Effector CD4-positive, alpha-beta T cell (primary cell): ENCODE measurements at places on chromosomes 6 and 20.

- DNase-seq, result no peak
Measured at GRCh38 chr6:168033791-168034190, 36.3 kb downstream of the KIF25 start.

- no peak for DNase-seq
Measured at GRCh38 chr6:41488433-41489119, 57.6 kb upstream of the FOXP4 start.

- DNase-seq, result no peak
Measured at GRCh38 chr6:160919723-160920440, 71.7 kb upstream of the MAP3K4 start.

DNA sequence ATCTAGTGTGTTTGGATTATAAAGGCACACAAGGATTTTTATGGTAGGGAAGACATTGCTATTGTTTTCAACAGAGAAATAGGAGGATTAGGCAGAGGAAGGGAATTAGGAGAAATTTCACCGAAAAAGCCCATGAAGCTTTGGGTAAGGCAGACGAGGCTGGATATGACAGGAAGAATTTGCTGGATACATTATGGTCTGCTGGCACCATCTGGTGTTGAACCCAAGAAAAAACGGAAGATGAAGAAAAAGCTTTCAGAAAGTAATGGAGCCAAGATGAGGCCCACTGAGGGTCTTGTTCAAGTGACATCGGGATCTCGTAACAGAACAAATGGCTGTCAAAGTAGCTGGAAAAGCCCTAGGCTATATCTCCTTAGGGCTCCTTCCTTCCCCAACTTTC lies 56.5 kb downstream of the OR2J2 start:
- DNase-seq, result no peak

GRCh38 chr6:1515781-1516180 lies 93.9 kb upstream of the FOXC1 start:
- DNase-seq, result no peak

DNA sequence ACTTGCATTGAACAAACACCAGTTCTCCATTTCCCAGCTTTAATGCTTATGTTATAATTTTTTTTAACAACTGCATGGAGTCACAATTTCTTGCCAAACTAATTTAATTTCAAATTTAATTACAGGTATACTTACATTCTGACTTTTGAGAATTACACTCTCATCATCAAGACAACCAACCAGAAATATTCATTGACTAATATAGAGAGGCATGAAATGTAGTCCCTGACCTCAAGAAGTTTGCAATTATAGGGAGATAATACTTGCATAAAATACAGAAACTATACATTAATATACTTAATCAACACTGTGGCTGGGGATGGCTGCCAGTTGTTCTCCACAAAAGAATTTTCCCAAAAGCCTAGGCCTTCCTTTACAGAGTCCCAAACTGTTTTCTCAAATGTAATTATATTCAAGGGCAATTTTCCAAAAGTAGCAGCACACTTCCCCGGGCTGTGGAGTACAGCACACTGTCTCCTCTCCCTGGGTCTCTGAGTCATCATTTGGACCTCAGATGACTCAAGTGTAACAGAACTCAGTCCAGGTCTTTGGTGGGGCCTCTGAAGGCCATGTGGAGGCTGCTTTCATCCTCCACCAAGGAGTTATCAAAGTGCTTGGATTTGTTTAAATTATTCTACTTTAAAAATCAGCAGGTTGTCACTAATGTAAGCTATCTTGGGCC lies 114.1 kb downstream of the KIF16B start:
- DNase-seq, result no peak

GRCh38 chr20:24403406-24403805 lies 66.0 kb upstream of the SYNDIG1 start:
- DNase-seq, result no peak

GRCh38 chr6:116015983-116016382 lies 44.7 kb downstream of the FRK start:
- DNase-seq, result no peak

GRCh38 chr20:37640600-37641561 lies 52.9 kb upstream of the CTNNBL1 start:
- no peak for DNase-seq

DNA sequence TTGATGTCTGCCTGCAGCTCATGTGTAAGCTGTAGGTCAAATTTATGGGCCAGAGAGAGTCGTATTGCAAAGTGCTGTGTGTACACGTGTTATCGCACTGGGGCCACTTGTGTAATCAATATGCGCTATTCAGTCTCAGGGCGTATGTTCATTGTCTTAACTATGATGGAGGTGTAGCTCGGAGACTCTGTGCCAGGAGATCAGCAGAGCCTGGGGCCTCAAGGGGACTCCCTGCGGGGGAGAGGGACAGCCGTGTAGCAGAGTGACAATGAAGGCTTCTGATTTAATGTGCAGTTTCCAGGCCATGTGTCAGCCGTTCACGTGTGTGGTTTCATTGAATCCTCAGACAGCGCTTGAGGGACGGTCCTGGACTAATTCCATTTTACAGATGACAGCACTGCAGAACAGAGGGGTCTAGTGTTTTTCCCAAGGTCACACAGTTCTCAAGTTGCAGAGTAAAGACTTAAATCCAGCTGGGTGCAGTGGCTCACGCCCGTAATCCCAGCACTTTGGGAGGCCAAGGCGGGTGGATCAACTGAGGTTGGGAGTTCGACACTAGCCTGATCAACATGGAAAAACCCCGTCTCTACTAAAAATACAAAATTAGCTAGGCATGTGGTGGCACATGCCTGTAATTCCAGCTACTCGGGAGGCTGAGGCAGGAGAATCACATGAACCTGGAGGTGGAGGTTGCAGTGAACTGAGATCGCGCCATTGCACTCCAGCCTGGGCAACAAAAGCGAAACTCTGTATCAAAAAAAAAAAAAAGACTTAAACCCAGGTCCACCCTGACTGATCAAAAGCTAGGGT lies 242.5 kb downstream of the PREX1 start:
- DNase-seq, result no peak

DNA sequence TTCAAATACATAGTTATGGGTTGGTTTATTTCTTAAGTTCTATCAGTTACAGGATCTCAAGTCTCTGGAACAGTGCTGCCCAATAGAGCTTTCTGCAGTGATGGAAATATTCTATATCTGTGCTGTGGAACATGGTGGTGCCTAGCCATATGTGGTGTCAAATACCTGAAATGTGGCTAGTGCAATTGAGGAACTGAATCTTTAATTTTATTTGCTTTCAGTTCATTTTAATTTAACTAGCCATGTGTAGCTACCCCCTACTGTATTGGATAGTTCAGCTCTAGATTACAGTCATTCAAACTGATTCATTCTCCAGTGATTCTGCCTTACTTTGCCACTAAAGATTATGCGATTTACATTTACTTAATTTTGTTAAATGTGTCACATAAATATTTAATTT lies 503.2 kb downstream of the CDKAL1 start:
- no peak for DNase-seq

- DNase-seq, result peak; percentile 29
Measured at GRCh38 chr20:43187476-43188233, 2.1 kb downstream of the PTPRT start.

GRCh38 chr6:32327103-32327502 lies 44.6 kb downstream of the TSBP1 start:
- no peak for DNase-seq

DNA sequence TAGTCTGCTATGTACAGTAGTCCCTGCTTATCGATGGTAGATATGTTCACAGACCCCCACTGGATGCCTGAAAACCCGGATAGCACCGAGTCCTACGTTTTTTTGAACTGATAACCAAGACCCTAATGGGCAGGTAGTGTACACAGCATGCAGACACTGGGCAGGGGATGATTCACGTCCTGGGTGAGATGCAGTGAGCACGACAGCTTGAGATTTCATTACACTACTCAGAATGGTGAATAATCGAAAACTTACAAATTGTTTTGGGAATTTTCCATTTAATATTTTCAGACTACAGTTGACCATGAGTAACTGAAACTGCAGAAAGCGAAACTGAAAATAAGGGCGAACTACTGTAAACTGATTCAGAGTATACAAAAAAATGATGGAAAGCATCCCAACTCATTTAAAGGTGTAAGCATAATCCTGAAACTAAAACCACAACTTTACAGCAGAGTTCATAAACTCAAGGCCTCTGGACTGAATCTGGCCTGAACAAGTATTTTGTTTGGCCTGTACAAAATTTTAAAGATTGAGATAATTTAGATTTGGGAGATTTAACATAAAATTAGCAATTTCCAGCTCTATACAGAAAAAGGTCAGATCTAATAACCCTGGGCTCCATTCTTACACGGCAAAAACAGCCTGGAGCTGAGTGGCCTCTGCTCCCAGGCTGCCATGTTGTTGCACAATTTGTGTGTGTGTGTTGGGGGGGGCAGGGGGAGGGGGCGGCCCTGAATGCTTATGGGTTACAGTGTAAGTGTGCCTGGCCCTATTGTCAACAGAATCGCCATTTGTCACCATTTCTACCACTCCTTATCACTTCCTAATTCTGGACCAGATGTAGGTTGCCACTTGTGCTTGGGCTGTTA lies 34.9 kb downstream of the RNF24 start:
- no peak for DNase-seq

- no peak for DNase-seq
Measured at GRCh38 chr20:19073584-19074218, 138.7 kb upstream of the SLC24A3 start.

DNA sequence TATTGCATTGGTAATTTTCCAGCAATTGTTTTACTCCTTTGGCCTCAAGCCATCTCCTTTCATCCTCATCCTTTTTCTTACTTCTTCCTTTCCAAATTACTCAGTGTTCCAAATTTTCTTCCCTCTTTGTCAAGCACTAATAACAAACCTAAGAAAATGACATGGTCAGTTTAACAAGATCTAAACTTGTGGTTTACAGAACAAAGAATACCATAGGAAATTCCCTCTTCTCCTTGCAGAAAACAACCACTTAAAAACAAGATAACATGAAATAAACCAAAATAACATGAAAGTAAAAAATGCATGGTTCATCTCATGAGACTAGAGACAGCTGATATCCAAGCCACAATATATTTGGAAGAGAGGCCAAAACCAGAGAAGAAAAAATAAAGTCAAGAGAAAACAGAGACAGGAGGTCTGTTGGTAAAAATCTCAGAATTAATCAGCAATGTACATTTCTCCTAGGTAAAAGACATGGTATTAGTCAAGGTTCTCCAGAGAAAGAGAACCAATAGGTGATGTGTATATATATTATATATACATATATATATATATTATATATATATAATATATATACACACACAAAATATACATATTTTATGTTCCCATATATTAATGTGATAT lies 51.0 kb upstream of the SENP6 start:
- DNase-seq, result no peak

GRCh38 chr6:119800526-119800925 lies 451.0 kb upstream of the MAN1A1 start:
- DNase-seq, result no peak

GRCh38 chr6:135281964-135282363 lies 100.9 kb downstream of the MYB start:
- no peak for DNase-seq

DNA sequence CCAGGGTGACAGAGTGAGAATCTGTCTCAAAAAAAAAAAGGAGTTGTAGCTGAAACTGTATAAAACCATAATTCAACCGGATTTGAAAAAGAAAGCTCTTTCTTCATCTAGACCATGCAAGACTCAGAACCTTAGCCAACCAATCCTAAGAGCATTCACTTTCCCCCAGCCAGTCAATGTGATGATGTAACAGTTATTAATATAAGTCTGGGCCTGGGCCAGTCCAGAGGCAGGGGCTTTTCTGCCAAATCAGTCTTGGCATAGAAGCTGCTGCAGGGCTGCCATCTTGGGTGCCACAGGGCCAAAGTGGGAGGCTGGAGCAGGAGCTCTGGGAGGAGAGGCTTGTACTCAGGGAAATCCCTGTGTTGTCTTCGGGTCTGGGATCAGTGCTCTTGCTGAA lies 288.4 kb downstream of the CLIC5 start:
- no peak for DNase-seq

GRCh38 chr20:3350422-3350821 lies 57.0 kb downstream of the DNAAF9 start:
- no peak for DNase-seq

DNA sequence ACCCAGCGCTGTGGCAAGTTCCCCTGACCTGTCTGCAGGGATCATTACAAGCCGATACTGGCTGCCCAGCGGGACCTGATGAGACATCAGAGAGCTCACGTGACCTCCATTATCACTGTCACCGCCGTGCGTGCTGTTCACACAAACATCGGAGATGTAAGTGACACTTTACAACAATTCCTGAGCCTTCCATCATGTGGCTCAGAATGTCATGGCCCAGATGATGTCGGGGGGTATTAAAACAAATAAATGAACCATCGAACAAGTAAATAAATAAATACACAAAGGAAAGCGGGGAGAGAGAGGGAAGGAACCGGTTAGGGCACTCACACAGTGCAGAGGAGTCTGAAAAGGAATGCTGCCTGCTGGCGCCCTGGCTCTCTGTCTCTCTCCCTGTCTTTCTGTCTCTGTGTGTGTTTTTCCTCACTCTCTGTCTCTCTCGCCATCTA lies 195.1 kb downstream of the BMP7 start:
- DNase-seq, result no peak

- DNase-seq, result no peak
Measured at GRCh38 chr6:159279790-159280277, 110.6 kb downstream of the FNDC1 start.

GRCh38 chr20:11777387-11778205 lies 140.1 kb upstream of the BTBD3 start:
- no peak for DNase-seq

DNA sequence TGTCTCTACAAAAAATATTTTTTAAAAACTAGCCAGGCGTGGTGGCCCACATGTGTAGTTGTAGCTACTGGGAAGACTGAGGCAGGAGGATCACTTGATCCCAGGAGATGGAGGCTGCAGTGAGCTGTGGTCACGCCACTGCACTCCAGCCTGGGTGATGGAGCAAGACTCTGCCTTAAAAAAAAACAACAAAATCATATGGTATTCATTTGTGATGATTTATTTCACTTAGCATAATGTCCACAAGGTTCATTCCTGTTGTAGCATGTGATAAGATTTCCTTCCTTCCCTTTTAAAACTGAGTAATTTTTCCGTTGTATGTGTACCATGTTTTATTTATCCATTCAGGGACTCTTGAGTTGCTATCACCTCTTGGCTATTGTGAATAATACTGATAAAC lies 26.2 kb downstream of the TMEM170B start:
- DNase-seq, result no peak

DNA sequence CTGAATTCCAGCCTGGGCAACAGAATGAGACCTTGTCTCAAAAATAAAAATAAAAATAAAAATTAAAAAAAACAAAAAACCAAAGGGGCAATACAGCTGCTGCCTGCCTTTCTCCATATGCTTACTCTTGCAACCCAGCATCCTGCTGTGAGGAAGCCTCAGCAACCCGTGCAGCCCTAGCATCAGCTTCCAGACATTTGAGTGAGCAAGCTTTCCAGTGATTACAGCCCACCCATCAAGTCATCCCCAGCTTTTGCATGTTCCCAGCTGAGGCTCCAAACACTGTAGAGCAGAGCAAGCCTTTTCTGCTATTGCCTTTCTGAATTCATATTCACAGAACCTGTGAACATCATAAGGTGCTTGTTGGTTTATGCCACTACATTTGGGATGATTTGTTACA lies 93.8 kb downstream of the SASH1 start:
- no peak for DNase-seq

GRCh38 chr6:37804586-37804985 lies 14.9 kb upstream of the ZFAND3 start:
- DNase-seq, result no peak
